ENCODE measurements at places on chromosomes 3 and 15.

- DNase-seq: no peak
These were observed 263.9 kb upstream of the STT3B start for GRCh38 chr3:31268868-31269267.

DNA sequence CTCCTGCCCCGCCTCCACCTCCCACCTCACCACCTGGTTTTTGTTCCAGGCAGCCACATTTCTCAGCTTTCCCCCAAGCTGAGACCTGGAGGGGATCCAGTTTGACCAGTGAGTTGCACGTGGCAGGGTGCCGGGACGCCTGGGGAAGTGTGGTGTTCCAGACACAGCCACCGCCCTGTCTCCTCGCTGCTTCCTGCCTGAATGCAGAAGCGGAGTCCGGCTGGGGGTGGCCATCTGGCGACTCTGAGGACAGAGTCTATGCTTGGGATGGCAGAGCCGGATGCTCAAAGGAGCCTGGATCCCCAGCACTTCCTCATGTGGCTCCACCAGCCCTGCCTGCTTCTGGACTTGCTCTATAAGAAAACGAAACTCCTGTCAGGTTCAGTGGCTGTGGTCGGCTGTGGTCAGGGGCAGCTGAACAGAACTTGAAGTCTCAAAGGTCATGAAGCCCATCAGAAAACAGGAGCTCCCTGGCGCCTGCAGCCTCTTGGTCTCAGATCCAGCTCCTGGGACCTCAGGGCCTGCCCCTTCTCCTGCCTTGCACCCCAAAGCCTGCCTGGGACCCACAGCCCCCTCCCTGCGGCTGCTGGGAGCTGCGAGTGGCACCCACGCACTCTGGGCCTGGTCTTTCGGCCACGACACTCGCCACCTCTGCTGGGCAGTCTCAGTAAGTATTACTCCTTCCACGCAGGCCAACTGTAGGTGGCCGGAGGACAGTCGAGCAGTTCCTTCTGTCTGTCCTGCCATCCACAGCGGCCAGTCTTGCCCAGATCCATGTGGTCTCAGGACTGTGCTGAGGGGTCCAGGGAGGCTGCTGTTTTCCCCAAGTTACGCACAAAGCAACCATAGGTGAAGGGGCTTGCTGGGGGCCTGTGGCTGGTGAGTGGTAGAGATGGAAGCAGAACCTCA is 112.8 kb upstream of the MEF2A start:
- DNase-seq: no peak

- no peak for DNase-seq
These were observed 33.6 kb downstream of the CEP70 start for GRCh38 chr3:138560501-138560900.

DNA sequence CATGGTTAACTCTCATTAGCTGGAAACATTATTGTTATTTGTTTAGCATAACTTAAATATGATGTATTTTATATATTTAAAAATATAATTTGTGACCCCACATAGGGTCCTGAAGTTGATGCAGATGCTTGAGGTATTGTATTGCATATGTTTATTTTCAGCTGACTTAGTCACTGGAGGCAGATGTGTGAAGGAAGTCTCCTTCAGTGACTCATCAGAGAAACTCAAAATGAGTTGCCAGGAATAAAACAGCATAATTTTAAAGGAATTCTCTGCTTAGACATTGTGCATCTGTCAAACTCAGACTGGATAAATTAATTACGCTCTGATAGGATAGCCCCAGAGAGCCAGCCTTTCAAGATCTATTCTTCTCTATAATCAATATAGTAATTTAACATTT is 7.9 kb upstream of the OR4F6 start:
- no peak for DNase-seq

- DNase-seq: no peak
These were observed 501.0 kb downstream of the IGSF11 start for GRCh38 chr3:118533676-118534075.

DNA sequence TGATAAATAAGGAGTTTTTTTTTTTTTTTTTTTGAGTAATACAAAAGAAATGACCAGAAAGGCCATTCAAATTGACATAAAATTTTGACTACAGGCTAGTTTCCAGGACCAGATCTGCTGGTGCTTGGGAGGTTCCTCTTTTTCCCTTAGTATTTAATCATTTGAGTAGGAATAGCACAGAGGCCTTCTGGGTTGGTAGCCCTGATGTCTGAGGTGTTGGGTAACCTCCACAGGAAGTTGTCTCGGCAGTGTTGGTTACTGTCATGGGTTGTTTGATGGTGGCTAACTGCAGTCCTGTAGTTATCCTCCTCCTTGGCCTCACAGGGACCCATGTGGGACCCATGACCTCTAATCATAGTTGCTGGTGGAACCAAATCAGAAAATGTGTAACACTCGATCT is 91.1 kb downstream of the USP13 start:
- no peak for DNase-seq

GRCh38 chr15:96585484-96586386 is 255.2 kb downstream of the NR2F2 start:
- DNase-seq: no peak
